Motor neuron (in vitro differentiated cells): ENCODE measurements at places on chromosomes 12 and 14. TPM values are rescaled to one million over a fixed set of nuclear protein-coding genes. Genes with fewer than 3 reads are reported as not detected.
A peak's percentile ranks its signal among the peaks of the same experiment; 100 is the strongest.

The RABGGTA gene
- 18.7 and 20.3 TPM in 2 replicates for total RNA-seq

DNA sequence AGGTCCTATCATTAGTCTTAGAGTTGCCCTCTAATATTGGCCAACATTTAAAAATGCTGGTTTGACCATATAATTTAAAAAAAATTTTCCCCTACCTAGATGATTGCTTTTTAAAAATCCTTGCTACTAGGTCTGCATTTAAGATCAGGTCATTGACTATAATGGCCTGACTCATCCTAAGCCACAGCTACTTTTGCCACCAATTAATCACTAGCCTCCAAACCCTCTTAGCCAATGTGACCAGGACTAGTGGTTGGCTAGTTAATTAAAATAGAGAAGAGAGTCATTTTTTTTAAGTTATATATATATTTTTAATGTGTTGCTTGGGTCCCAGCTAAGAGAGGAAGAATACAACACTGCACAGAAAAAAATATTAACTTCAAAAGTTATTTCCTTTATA lies 57.5 kb downstream of the SOS2 start:
- no peak for ATAC-seq

The LEMD3 gene
- 24.6 and 25.4 TPM in 2 replicates for total RNA-seq

DNA sequence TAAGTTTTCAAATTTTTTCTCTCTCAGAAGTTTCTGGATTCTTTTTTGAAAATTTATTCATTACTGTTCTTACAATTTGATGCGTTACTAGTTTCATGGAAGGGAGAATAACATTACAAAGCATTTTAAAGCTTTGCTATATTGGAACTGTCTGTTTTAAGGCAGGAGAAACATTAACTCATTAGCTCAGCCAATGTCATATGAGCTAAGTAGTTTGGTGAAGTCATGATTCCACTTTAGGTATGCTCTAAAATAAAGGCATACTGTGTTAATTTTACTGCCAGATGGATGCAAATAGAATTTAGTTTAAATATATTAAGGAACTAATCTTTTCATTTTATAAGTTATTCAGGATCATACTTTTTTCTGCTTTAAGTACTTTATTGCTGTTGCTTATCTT lies 46.0 kb downstream of the ARID2 start:
- no peak for ATAC-seq

DNA sequence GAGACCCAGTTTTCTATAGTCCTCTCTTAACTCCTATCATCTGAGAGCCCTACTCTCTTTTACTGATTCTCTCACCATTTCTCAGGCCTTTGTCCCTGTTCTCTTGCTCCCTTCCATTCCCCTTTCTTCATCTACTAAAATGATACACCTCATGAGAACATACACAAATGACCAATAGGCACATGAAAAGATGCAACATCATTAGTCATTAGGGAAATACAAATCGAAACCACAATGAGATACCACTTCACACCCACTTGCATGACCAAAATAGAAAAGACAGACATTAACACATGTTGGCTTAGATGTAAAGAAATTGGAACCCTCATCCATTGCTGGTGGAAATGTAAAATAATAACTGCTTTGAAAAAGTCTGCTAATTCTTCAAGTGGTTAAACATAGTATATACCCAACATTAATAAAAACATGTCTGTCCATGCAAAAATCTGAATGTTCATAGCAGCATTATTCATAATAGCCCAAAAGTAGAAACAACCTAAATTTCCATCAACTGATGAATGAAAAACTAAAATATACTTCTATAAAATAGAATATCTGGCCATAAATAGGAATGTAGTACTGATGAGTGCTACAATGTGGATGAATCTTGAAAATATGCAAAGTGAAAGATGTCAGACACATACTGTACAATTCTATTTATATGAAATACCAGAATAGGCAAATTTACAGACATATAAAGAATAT lies 66.0 kb downstream of the DENND5B start:
- peak; percentile 65 for ATAC-seq

DNA sequence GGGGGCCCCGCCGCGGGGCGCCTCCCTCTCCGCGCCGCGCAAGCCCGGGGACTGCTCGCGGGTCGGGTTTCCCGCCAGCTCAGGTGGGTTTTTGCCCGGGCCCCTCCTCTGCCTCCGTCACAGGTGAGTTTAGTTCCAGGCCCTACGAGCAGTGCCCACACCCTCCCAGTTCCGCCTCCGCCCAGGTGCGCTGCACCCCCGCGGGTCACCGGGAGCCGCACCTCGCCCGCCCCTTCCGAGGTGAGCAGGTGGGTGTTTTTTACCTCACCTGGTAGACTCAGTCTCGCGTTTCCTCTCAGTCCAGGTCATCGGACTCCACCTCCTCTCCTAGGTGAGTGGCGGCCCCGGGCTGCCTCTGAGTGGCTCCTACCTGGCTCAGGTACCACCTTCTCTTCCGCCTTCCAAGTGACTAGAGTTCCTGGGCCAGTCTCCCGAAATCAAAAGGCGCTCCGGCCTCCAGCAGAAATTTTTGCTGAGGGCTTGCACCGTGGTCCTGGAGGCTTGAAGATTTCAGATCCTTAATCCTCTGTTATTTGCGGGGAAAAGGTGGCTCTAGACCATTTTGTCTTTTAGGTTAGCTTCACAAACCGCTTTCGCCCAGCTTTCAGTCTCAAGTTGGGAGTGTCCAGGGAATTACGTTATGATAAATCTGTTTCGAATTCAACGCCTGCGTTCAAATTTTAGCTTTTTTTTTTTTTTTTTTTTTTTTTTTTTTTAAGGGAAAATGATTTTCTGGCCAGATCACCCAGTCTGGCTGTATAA lies at the start of gene TMEM30B:
Gene TMEM30B, minus strand, starts transcription at position 153 of the 762 bp plus-strand sequence. CDS start 191 bp downstream, outside the sequence.
- no peak for ATAC-seq

GRCh38 chr14:24996930-24997725 lies 52.8 kb downstream of the STXBP6 start:
- no peak for ATAC-seq

DNA sequence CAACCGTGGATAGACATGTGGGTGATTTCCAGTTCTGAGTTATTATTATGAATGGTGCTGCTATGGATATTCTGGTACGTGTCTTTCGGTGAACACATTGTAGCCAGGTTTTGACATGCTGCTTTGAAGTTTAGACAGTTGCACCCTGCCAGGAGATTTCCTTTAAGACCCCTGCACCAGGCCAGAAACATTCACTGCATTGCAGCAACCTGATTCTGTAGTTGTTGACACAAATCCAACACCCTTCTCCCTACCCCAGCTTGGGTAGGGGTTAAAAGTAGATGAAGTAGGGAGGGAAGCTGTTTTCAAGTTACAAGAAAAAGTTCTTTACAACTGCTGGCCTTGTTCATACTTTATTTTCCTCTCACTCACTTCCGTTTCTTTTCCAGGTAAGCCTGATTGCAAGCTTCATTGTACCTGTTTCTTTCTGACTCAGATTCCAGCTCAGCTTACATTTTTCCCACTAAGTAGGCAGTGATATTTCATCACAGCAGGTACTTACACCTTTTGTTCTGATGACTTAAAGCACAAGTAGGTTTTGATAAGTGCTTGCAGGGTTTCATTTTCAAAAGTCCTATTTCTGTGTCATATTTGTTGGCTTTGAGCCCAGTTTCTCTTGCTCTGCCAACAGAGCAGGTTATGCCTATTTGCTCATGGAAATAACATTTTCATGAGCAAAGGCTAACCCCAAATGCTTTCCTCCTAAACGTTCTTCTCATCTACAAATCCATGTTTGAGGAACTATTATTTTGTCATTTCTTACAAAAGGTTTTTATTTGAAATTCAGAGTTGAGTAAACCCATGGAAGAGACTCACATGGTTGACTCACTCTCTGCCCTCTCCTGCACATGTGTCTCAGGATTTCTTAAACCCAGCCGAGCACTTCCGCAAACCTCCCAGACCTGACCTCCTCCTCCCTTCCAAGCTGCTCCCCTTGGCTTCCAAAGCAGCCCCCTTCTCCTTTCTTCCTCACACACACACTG lies 12.1 kb upstream of the LTA4H start:
- peak; percentile 11 for ATAC-seq

The CLEC2B gene
- total RNA-seq: not detected in 2 replicates

DNA sequence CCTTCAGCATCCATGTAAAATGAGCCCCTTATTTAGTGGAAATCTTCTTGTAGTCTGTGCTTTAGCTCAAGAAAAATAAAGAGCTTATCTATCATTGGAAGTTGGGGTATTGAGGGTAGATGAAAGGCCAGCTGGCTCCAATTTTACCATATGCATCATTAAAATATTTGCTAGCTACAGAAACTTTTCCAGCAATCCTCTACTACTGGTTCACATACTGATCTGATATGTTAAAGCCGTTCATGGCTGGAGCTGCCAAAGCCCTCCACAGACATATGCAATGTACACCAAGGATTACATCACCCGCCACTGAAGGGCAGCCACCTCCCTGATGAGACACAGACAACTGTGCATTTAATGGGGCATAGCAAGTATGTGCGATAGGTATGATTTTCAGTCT lies 1205.3 kb downstream of the GALC start:
- peak; percentile 99 for ATAC-seq

The RAD9B gene
- 0.36 and 0.59 TPM in 2 replicates for total RNA-seq

The TSPAN19 gene
- total RNA-seq: 0.81 TPM in 1 of 2 replicates, not detected in the other

The NKX2-8 gene
- total RNA-seq: not detected in 2 replicates

DNA sequence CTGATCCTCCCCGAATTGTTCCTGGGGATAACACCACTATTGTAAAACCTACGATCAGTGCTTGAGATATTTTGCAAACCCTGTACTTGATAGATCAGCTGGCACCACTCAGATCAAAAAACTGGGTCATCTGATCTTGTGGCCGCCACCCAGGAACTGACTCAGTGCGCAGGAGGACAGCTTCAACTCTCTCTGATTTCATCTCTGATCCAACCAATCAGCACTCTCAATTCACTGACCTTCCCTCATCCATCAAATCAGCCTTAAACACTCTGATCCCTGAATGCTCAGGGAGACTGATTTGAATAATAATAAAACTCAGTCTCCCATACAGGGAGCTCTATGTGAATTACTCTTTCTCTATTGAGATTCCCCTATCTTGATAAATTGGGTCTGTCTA lies 4.2 kb upstream of the XPOT start:
- peak; percentile 58 for ATAC-seq

DNA sequence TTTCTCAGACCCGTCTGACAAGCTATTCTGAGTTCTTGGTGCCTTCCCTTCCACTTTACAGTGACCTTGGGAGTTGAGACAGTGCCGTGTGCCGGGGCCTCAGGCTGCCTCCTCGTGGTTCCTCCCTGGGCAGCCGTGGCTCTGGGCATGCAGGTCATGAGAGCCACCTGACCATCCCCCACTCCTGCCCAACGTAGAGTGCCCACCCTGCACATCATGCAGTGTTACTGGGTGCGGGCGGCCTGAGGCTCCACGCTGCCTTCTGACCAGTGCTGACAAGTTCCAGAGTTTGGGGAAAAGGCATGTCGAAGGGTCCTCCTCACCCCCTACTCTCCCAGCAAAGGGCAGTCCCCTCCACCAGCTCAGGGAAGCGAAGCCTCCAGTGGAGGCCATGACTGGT lies 190.5 kb downstream of the TSPAN9 start:
- ATAC-seq: no peak

The CLEC4E gene
- total RNA-seq: 0.31 and 0.90 TPM in 2 replicates

The ANKS1B gene
- 22.4 and 47.8 TPM in 2 replicates for total RNA-seq

GRCh38 chr12:50188875-50189575 lies 21.9 kb upstream of the CERS5 start:
- ATAC-seq: no peak

DNA sequence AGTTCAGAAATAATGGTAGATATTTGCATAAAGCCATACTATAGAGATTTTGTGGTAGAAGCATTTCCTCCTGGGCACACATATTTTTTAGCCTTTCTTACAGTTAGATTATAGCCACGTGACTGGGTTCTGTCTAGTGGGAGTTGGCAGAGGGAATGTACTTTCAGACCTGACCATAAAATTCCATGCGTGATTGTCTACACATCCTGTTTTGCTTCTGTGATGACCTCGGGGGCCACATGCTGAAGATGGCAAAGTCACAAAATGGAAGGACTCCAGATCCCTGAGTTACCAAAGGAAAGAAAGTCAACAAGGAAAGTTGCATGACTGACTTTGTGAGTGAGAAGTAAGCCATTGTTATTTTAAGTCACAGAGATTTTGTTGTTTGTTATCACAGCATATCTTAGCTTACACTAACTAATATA lies 14.6 kb upstream of the MIA2 start:
- ATAC-seq: no peak

GRCh38 chr12:42759622-42760273 lies 170.2 kb upstream of the PRICKLE1 start:
- ATAC-seq: no peak

GRCh38 chr12:65962921-65963861 lies 138.9 kb downstream of the HMGA2 start:
- no peak for ATAC-seq

The ERP27 gene
- 0.96 TPM in 1 of 2 replicates, not detected in the other for total RNA-seq
